ENCODE measurements at places on chromosomes 2 and 18. TPM values are rescaled to one million over a fixed set of nuclear protein-coding genes. Genes with fewer than 3 reads are reported as not detected.

- no peak for DNase-seq
- no peak overlapping the region for H3K4me3 ChIP-seq
- no peaks in the 10 kb centered on the region for H3K4me1 ChIP-seq
- H3K27ac ChIP-seq = no peak overlapping the region
- H3K27me3 ChIP-seq = no peaks in the 10 kb centered on the region
These were observed 308.3 kb downstream of the TSN start for GRCh38 chr2:122063716-122064115.

MRPL30 gene
- total RNA-seq = 22.2 TPM

DNA sequence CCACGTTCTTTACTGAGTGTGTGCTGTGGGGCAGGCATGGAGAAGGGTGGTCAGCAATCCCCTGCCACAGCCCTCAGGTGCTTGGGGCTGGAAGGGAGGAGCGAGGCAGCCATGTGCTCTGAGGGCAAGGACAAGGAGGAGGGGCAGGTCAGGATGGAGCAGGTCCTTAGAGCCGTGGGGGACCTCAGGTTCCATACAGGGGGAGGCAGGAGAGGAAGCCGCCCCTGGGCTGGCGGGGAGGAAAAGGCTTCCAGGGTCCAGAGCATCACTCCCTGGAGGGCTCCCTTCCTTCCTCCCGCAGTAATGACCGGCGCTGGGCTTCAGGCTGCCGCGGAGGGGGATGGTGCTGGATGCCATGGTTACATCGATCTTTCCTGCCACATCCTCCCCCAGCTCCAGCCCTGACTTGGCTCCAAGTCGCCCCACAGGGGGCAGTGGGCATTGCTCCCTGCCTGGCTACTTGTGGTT is 6.6 kb downstream of the GAREM2 start:
- peaks cover 40% of the 10 kb centered on the region for H3K27me3 ChIP-seq
- H3K27ac ChIP-seq = no peak overlapping the region
- no peak for DNase-seq
- no peaks in the 10 kb centered on the region for H3K36me3 ChIP-seq
- H3K4me3 ChIP-seq = no peak overlapping the region
- peaks cover 15% of the 10 kb centered on the region for H3K4me1 ChIP-seq

- H3K27me3 ChIP-seq = no peaks in the 10 kb centered on the region
- no peaks in the 10 kb centered on the region for H3K4me1 ChIP-seq
- H3K4me3 ChIP-seq = no peak overlapping the region
- H3K36me3 ChIP-seq = no peaks in the 10 kb centered on the region
These were observed 334.3 kb upstream of the VWC2L start for GRCh38 chr2:214076527-214076926.

DNA sequence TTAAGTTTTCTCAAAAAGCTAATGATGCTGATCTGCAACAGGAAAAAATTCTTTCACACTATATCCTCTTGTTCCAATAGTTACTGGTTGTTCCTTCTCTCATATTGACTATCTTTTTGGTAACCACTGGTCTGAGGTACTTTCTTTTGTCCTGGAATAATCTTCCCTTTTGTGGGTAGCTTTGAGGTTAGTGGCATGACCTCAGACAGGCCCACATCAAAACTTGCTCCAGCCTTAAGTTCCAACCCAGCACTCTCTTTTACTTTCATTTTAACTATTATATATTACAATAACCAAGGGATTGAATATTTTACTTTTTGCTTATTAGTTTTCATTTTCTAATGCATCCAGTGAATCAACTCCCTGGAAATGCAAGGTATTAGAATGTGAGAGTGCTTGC is 9.5 kb downstream of the REG1A start:
- no peaks in the 10 kb centered on the region for H3K4me1 ChIP-seq
- H3K36me3 ChIP-seq = no peaks in the 10 kb centered on the region

GRCh38 chr18:4181086-4181485 is 274.0 kb downstream of the DLGAP1 start:
- no peaks in the 10 kb centered on the region for H3K36me3 ChIP-seq
- no peak overlapping the region for H3K27ac ChIP-seq
- no peak overlapping the region for H3K4me3 ChIP-seq
- no peak for DNase-seq

KHK gene
- 5.6 TPM for total RNA-seq

QPCT gene
- not detected for total RNA-seq

DNA sequence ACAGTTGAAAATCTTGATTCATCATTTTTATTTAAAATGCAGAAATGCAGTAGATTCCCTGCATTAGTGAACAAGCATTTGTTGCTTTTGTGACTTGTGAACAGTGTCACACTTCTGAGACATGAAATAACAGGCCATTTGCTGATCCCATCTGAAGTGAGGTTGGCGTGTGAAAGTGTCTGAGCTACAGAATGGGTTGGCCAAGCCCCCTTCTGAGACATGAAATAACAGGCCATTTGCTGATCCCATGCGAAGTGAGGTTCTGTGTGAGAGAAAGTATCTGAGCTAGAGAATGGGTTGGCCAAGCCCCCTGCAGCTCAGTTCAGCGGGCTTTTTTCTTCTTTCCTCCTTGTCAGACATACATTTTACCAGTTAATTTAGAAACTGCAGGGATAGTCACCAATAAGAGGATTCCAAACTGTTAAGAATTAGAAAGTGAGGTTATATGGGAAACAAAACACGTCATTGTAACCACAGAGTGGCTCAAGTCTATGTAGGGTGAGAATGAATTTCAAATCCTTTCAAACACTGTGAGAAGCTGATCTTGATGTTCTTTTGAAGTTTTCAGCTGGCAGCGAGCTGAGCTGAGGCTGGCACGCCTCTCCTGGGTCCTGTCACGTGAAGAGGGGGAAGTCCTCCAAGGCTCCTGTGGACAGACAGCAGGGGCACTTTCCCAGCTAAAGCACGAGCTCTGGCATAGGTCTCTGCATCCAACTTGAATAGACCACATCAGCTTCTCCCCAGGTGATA is 339.2 kb upstream of the SALL3 start:
- H3K36me3 ChIP-seq = peaks cover 12% of the 10 kb centered on the region
- H3K27ac ChIP-seq = no peak overlapping the region
- no peak overlapping the region for H3K4me3 ChIP-seq
- no peaks in the 10 kb centered on the region for H3K4me1 ChIP-seq
- H3K27me3 ChIP-seq = no peaks in the 10 kb centered on the region

DNA sequence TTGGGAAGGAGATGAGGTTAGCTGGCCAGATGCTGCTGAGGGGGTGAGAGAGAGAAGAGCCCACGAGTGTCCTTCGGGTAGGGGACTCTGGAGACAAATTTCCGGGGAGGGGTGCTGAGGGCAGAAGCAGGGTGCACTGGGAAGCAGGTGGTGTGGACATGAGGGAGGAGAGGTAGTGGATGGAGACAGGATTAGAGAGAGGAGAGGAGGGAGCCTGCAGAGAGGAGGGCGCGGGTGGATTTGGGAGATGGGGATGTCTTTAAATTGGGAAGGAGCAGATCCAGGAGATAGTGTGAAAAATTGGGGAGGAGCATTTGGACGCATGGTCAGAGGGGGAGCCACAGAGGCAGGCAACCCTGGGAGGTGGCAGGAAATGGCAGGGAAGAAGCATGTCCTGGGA is 154.7 kb downstream of the DYSF start:
- peaks cover 15% of the 10 kb centered on the region for H3K4me1 ChIP-seq
- no peak overlapping the region for H3K27ac ChIP-seq
- no peaks in the 10 kb centered on the region for H3K36me3 ChIP-seq
- no peak for DNase-seq

- H3K27me3 ChIP-seq = no peaks in the 10 kb centered on the region
- no peak overlapping the region for H3K27ac ChIP-seq
- no peak overlapping the region for H3K4me3 ChIP-seq
- no peak for DNase-seq
- no peaks in the 10 kb centered on the region for H3K36me3 ChIP-seq
These were observed 12.4 kb upstream of the CATIP start for GRCh38 chr2:218344090-218344754.

GRCh38 chr2:238242731-238243495 is 3.1 kb upstream of the HES6 start:
- H3K27me3 ChIP-seq = peaks cover 24% of the 10 kb centered on the region
- H3K27ac ChIP-seq = no peak overlapping the region
- DNase-seq = no peak
- H3K4me1 ChIP-seq = peaks cover 9% of the 10 kb centered on the region
- no peaks in the 10 kb centered on the region for H3K36me3 ChIP-seq

- peaks cover 9% of the 10 kb centered on the region for H3K4me1 ChIP-seq
- no peak overlapping the region for H3K4me3 ChIP-seq
- no peaks in the 10 kb centered on the region for H3K36me3 ChIP-seq
- H3K27ac ChIP-seq = no peak overlapping the region
- DNase-seq = no peak
- peaks cover 4% of the 10 kb centered on the region for H3K27me3 ChIP-seq
These were observed 231.1 kb downstream of the LDLRAD4 start for GRCh38 chr18:13449651-13450050.

DNA sequence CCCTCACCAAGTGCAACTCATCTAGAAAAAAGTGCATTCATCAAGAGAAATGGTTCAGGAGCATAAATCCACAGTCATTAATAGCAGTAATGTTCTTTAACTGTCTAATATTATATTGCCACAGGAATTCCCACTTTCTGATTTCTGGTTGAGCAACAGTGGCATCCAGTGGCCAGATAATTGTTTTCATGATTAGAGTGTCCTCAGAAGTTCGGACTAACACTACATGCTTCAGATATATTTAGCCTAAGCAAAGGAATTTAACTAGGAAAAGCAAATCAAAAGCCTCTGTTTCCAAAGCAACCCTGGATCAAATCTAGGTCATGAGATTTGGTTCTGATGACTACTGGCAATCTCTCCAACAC is 9.8 kb upstream of the ERBB4 start:
- H3K27ac ChIP-seq = no peak overlapping the region
- no peak for DNase-seq
- H3K4me1 ChIP-seq = no peaks in the 10 kb centered on the region
- H3K36me3 ChIP-seq = no peaks in the 10 kb centered on the region
- H3K4me3 ChIP-seq = no peak overlapping the region
- no peaks in the 10 kb centered on the region for H3K27me3 ChIP-seq

DNA sequence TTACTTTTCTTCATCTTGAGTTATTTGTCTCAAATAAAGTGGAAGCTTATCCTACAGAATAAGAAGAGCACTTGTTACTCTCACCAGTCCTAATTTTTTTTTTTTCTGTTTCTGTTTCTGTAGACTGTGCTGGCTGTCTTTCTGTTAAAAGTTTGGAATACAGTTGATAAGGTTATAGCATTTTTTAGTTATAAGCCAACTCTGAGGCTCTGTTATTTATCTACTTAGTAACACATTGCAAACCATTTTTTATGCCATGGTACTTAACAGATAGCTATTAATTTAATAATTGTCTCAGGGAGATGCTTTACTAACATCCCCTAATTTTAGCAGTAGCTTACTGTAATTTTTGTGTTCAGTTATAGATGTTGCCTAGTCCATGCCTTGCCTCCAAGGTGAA is 37.9 kb downstream of the CREB1 start:
- H3K36me3 ChIP-seq = peaks cover 63% of the 10 kb centered on the region
- DNase-seq = no peak
- peaks cover 9% of the 10 kb centered on the region for H3K4me1 ChIP-seq
- H3K27me3 ChIP-seq = no peaks in the 10 kb centered on the region
- no peak overlapping the region for H3K4me3 ChIP-seq
- no peak overlapping the region for H3K27ac ChIP-seq

- H3K27ac ChIP-seq = peak overlapping the region; percentile 91
- DNase-seq = peak; percentile 74
- no peaks in the 10 kb centered on the region for H3K27me3 ChIP-seq
- H3K4me3 ChIP-seq = peak overlapping the region; percentile 3
- peaks cover 35% of the 10 kb centered on the region for H3K36me3 ChIP-seq
These were observed 106.4 kb downstream of the POLR1A start for GRCh38 chr2:85999061-85999831.

- H3K4me3 ChIP-seq = no peak overlapping the region
- no peak overlapping the region for H3K27ac ChIP-seq
- peaks cover 9% of the 10 kb centered on the region for H3K4me1 ChIP-seq
- H3K27me3 ChIP-seq = peaks cover 64% of the 10 kb centered on the region
These were observed 1.9 kb upstream of the GRP start for GRCh38 chr18:59218018-59218417.

CCDC150 gene
- 12.1 TPM for total RNA-seq

- peaks cover 39% of the 10 kb centered on the region for H3K4me1 ChIP-seq
- no peak overlapping the region for H3K4me3 ChIP-seq
- peak overlapping the region; percentile 19 for H3K27ac ChIP-seq
- H3K36me3 ChIP-seq = no peaks in the 10 kb centered on the region
- no peaks in the 10 kb centered on the region for H3K27me3 ChIP-seq
These were observed 148.8 kb downstream of the SMAD7 start for GRCh38 chr18:48801728-48802542.

SLC9A2 gene
- total RNA-seq = not detected

- no peaks in the 10 kb centered on the region for H3K27me3 ChIP-seq
- H3K4me3 ChIP-seq = no peak overlapping the region
- H3K27ac ChIP-seq = no peak overlapping the region
- H3K4me1 ChIP-seq = peaks cover 14% of the 10 kb centered on the region
- DNase-seq = no peak
These were observed 146.3 kb downstream of the LAMA3 start for GRCh38 chr18:23835506-23835905.

DNA sequence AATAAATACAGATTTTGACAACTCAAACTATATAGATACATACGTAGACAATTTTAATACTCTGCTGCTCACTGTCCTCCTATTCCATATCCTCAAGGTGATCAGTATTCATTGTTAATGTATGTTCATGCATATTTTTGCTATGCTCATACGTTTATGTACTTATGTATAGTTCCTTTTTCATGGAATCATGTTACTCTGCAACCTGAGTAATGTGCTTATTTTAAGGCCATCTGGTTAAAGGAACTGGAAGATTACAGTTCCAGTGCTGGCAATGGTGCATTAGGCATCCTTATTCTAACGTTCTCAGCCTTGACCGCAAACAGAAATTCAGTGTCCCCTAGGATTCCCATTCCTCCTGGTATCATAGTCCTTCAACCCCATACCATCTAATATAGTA is 385.0 kb upstream of the TNP1 start:
- H3K36me3 ChIP-seq = no peaks in the 10 kb centered on the region
- no peak overlapping the region for H3K4me3 ChIP-seq
- no peak overlapping the region for H3K27ac ChIP-seq
- no peaks in the 10 kb centered on the region for H3K4me1 ChIP-seq

DNAJC5G gene
- total RNA-seq = not detected

GRCh38 chr18:66495844-66496243 is 108.0 kb downstream of the CDH19 start:
- H3K36me3 ChIP-seq = no peaks in the 10 kb centered on the region
- no peak overlapping the region for H3K27ac ChIP-seq
- DNase-seq = no peak

- peaks cover 58% of the 10 kb centered on the region for H3K4me1 ChIP-seq
- H3K27ac ChIP-seq = no peak overlapping the region
- no peak overlapping the region for H3K4me3 ChIP-seq
- DNase-seq = no peak
- no peaks in the 10 kb centered on the region for H3K27me3 ChIP-seq
- peaks cover 41% of the 10 kb centered on the region for H3K36me3 ChIP-seq
These were observed 48.9 kb downstream of the ASXL2 start for GRCh38 chr2:25829377-25829704.

DNA sequence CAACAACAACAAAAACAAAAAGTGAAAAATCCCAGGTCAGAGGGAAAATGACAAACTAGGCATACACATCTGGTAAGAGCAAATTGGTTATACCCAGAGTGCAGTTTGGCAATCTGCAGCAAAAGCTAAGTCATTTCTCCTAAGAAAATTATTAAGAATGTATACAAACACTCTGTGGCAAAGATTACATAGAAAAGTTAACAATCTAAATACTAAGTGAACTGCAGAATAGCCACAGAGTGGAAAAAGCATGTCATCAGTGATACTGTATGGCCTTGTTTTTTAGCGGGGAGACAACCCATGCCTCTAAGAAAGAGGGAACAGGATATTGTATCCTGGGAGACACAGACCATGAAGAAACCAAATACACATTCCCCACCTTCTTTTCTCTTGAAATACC is 136.0 kb upstream of the ITGB6 start:
- H3K4me3 ChIP-seq = no peak overlapping the region
- DNase-seq = no peak
- H3K36me3 ChIP-seq = peaks cover 10% of the 10 kb centered on the region
- H3K27ac ChIP-seq = no peak overlapping the region

Measured in activated CD4-positive, alpha-beta memory T cell treated with anti-CD3 and anti-CD28 coated beads, Interleukin-2, amount 10 ng/mL, durations not matched to agents 7 days and 5 days (primary cell).